Activated CD4-positive, alpha-beta T cell treated with anti-CD3 and anti-CD28 coated beads, Interleukin-2, amount 50 U/mL, for 24 hours (primary cell): ENCODE measurements at places on chromosomes 2 and 18.

DNA sequence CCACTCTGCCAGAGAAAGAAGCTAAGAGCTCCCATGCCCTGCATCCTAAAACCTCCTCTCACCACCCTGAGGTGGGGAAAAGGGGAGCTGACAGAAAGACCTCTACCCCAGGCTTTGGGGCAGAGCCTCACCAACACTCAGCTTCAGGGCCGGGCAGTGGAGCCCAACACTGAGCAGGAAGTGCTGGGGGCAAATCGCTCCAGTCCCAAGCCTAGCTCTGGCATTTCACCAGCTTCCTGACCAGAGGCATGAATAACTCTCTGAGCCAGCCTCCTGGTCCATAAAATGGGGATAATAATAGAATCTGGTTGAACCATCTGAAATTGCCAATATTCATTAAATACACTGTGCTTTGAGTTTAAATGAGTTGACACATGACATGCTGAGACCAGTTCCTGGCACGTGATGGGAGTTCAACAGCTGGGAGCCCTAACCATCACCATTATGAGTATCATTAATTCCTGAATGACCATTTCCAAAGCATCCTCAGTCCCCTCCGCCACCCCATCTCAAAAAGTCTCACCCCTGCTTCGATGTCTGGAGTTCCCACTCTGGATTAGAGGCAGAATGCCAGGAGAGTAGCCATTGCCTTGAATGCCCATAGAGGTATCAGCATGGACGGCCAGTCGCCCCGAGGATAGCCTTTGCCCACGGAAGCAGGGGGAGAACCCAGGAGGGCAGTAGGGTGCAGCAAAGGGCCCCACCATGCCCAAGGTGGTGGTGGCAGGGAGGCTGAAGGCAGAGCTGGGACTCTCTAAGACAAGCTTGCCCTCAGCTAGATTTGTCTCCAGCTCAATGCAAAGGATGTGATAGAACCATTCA, 153.4 kb downstream of the TNS1 start:
- DNase-seq = no peak

DNA sequence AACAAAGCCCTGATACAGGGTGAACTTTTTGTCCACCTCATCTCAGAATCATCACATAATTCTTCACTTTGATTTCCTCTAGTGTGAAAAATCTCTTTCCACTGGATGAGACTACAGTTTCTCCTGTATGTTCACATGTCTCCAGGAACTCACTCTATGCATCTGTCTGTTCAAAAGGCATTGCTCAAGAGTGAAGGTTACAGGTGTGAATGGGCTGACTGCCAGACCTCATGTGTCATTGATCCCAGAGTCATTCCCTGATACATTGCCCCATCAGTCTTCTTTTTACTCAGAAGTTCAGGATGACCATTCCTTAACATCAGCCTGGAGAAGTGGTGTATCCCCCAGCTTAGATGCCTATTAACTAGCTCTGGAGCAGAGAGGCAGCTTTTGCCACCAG, 4.4 kb upstream of the DSC3 start:
- no peak for DNase-seq

DNA sequence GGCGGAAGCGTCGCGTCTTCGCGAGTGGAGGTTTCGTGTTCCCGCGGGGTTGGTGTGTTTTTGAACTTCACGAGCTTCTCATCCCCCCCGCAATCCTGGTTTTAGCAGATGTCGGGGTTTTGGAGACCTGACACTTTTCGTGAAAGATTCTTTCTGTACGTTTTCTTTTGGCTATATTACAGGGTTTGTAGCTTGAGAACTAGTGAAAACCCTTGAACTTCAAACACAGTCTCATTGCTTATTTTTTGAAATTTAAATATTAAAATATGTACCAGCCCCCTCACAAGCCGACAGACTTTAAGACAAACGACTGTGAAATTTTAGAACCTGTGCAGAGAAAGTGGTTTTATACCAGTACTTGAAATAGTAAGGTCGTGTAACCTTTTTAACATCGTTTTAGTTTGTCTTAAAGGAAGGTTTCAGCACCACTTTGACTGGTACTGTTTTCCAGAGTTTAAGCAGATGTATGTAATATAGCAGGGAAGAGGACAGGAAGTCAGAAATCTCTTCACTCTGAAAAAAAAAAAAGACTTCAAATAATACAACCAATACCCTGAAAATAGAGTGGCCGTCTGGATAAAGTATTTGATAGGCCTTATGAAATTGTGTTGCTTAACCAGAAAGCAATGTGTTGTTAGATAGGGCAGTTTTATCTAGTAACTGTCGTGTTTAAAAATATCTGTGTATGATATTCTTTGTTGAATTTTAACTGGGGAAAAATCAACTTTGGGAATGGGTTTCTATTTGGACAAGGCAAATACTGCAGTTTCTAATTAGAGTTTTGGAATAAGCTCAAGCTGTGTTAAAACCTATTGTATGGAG, 1.4 kb downstream of the SPATS2L start:
- DNase-seq = no peak

GRCh38 chr18:6719910-6720683, 9.4 kb upstream of the ARHGAP28 start:
- no peak for DNase-seq

GRCh38 chr2:157427003-157427921, 16.6 kb downstream of the CYTIP start:
- no peak for DNase-seq

DNA sequence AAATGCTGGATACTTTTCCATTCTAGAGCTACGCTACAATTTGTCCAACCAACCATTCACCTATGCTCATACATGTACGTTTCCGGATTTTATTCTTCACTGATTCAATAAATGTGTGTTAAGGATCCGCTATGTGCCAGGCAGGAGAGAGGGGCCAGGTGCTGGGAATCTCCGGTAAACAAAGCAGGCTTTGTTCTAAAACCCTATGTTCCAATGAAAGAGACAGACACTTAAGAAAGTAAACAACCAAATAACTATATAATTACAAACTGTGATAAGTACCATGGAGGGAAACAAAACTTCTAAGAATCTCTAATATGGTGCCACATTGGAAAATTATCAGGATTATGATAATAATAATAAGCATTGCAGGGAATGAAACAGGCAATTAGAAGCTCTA, 22.2 kb upstream of the POMC start:
- no peak for DNase-seq

DNA sequence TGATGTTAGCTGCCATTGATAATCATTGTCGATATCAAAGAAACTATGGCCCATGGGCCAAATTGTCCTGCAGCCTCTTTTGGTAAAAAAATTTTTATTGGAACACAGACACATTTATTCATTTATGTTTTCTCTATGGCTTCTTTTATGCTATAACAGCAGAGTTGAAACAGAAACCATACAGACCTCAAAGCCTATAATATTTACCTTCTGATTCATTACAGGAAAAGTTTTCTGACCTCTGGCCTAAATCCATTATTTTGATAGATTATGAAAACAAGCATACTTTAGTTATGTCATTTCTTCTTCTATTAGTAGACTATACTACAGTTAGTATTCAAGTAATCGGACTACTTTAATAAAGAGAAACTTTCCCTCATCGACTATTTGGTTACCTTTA, 349.7 kb upstream of the GALNT5 start:
- no peak for DNase-seq

DNA sequence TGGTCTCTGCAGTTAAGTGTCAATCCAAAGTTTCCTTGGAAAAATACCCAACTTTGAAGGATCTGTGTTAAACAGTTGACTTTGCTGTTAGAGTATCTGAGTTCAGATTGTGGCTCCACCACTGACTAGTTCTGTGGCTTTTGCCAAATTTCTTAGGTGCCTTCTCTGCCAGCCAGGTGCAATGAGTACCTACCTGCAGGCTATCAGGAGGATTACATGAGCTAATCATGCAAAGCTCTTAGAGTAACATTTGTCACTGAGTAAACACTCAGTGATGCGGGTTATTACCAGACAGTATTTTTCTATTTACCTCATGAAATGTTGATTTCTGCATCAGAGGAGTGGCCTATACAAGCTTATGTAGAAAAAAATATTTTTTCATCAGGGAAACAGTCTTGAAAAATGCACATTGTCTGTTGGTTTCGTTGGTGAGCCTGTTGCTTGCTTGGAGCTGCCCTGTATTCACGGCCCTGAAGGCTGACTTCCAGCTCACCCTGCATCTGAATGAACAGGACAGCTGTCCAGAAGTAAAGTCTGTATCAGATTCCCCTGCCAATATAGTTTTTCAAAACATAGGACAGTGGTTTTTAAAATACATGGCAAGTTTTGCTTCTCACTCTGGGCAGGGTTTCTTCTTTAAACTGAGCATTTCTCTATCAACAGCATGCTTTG, 235.1 kb downstream of the CDCA7 start:
- DNase-seq = no peak

GRCh38 chr2:161570424-161571050, 53.7 kb upstream of the SLC4A10 start:
- DNase-seq = no peak

DNA sequence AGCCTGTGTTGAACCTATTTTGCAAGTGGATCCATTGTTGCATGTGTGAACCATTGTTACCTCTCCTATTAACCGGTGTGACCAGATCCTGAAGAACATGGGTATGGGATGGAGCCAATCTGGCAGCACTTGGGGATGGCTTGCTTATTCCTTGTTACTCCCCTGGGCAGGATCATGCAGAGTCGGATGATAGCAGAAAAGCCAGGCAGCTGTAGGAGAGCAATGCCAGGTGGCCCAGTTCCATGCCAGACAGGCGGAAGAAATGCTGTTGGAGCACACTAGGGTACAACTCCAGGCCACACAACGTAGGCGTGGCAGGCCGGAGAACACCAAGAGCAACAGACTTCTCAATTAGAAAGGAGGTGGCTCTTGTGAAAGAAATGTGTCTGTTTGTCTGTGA, 16.3 kb upstream of the MYO1B start:
- no peak for DNase-seq

GRCh38 chr2:109434351-109434750, 179.4 kb downstream of the SEPTIN10 start:
- DNase-seq = no peak

- DNase-seq = no peak
Observed at GRCh38 chr18:11283479-11284161, 134.3 kb upstream of the PIEZO2 start.

DNA sequence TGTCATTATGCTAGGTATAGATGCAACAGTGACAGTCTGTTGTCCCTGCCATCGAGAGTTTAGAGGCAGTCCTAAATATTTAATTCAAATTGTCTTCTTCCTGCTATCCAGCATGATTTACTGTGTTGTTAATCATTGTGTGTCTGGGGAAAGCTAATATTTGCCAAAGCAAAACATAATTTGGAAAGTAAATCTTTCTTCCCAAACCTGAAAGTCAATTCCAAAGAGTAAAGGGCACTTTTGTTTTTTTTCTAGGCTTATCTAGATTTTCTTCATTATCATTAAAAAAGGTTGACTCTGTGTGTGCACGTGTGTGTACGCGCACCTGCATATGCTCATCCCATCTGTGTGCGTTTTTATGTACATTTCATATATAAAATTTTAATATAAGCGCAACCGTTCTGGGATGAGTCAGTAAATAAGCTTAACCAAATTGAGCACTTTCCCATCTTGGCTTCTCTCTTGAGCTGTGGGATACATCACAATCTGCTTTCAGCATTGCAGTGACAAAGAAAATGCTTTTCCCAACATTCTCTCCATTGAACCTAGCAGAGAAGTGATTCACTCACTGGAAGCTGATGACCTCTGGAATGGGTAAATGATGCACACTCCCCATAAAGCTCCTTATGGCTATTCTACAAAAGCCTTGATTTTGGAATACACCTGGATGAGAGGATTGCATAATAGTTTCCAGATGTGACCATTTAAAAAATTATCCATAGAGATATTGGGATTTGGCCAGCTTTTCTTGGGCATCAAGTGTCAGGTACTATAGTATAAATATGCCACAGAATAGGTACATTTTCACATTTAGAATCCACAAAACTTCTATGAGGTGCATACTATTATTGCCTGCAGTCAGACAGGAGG, 488.4 kb downstream of the ADCYAP1 start:
- no peak for DNase-seq

- DNase-seq = no peak
Observed at GRCh38 chr2:76572981-76573380, 862.3 kb upstream of the GCFC2 start.

GRCh38 chr2:41498781-41499180, 549.0 kb upstream of the PKDCC start:
- no peak for DNase-seq

DNA sequence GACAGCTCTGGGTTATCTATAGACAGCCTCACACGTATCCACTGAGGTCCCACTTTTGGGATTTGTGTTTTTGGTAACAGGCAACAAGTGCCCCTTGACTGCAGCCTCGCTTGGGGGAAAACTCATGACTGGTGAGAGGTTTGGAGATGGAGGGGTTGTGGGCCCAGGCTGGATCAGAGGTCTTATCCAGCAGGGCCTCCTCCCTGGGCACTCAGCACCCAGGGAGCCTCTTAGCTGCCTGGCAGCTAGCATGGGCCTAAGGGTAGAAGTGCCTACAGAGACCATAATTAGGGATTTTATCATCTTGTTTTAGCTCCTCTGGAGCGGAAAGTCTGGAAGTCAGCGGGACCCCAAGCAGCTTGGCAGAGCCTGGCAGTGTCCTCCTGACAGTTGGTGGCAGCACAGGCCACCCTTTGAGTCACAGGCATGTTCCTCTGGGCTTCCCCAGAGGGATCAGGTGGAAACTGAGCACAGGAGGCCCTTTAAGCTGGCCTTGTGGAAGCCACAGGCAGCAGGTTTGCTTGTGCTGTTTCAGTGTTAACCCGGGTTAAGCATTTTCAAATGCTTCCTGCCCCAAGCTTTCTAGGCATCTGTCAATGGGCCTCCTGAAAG, 143.1 kb downstream of the KCTD1 start:
- no peak for DNase-seq

- DNase-seq = no peak
Observed at GRCh38 chr2:171529914-171530313, 7.6 kb downstream of the CYBRD1 start.

GRCh38 chr18:76374330-76375281, 120.4 kb downstream of the ZNF516 start:
- no peak for DNase-seq

- DNase-seq = peak; percentile 49
Observed at GRCh38 chr2:233413559-233414272, 59.4 kb downstream of the DGKD start.

DNA sequence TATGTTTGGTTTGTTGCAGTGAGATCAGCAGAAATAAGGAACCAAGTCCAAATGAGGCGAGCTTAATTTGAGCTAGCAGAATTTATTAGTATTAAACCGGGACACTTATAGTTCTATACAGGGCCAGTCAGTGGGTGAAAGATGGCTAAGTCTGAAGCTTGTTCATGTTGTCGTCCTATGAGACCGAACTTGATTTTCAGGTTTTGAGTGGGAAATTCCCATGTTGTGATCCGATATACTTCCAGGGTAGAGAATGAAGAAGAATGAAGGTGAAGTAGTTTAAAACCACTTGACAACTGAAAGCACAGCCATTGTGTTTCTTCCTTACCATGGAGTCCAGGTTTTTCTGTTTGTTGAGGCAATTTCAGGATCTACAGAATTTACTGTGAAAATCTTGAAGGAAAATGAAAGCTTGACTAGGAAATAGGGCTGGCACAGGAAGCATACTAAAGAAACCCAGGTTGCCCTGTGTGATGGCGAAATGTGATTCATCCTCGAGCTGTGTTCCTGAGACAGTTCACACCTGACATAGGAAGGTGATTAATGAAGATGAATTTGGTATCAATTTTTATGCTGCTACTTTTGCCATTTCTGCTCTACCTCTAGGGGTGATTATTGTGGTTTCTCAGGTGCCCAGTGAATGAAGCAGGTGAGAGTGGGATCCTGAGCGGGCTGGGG, 37.6 kb upstream of the MGAT5 start:
- DNase-seq = no peak
